Caco-2 (cell line): ENCODE measurements at places on chromosomes 13 and 19. TPM values are rescaled to one million over a fixed set of nuclear protein-coding genes. Genes with fewer than 3 reads are reported as not detected.

The PSG6 gene
- 0.18 TPM in 1 of 2 replicates, not detected in the other for total RNA-seq

- DNase-seq = no peak
- no peaks in the 10 kb centered on the region for H3K27me3 ChIP-seq
- no peak overlapping the region for H3K4me3 ChIP-seq
- 0 out of 2 replicates have a peak, but pooled peaks cover 4% of the 10 kb centered on the region for H3K4me1 ChIP-seq
- peaks cover 3% of the 10 kb centered on the region; the same call in 1 of the 2 replicates for H3K36me3 ChIP-seq
These were observed 3.8 kb downstream of the CFD start for GRCh38 chr19:863315-863620.

DNA sequence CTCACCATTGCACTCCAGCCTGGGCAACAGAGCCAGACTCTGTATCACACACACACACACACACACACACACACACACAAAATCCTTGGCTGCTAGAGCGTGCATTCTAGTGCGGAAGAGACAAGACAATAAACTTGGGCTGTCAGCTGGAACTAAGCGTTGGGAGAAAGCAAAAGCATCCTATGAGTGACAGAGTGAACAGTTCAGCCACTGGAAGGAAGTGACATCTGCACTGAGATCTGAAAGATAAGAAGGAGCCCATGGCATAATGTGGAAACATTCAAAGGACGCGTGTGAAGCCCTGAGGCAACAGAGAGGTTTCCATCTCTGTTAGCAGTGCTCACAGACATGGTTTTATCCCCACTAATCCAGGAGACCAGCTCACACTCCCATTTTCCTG lies 3.5 kb upstream of the SLC1A5 start:
- DNase-seq = no peak
- H3K36me3 ChIP-seq = no peaks in the 10 kb centered on the region
- H3K27me3 ChIP-seq = no peaks in the 10 kb centered on the region
- H3K4me1 ChIP-seq = peaks cover 11% of the 10 kb centered on the region; the same call in 1 of the 2 replicates

DNA sequence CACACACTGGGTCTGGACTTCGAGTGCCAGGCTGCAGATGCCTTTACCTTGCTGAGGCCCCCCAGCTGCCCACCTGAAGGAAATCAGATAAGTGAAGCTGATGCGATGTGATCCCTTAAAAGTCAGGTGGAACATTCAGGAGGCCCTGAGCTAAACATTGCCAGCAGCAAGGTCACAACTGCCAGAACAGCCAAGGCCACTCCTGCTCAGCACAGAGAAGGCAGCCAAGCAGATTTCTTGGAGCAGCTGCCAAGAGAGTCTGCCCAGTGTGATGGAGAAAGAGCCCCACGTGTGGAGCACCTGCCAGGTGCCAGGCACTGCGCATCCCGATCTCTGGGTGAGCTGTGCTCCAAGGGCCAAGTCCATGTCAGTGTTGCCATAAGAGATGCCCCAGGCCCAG lies 20.6 kb upstream of the UQCRFS1 start:
- H3K36me3 ChIP-seq = no peaks in the 10 kb centered on the region
- DNase-seq = no peak
- H3K4me3 ChIP-seq = no peak overlapping the region
- H3K27ac ChIP-seq = no peak overlapping the region
- H3K27me3 ChIP-seq = no peaks in the 10 kb centered on the region
- H3K4me1 ChIP-seq = no peaks in the 10 kb centered on the region

DNA sequence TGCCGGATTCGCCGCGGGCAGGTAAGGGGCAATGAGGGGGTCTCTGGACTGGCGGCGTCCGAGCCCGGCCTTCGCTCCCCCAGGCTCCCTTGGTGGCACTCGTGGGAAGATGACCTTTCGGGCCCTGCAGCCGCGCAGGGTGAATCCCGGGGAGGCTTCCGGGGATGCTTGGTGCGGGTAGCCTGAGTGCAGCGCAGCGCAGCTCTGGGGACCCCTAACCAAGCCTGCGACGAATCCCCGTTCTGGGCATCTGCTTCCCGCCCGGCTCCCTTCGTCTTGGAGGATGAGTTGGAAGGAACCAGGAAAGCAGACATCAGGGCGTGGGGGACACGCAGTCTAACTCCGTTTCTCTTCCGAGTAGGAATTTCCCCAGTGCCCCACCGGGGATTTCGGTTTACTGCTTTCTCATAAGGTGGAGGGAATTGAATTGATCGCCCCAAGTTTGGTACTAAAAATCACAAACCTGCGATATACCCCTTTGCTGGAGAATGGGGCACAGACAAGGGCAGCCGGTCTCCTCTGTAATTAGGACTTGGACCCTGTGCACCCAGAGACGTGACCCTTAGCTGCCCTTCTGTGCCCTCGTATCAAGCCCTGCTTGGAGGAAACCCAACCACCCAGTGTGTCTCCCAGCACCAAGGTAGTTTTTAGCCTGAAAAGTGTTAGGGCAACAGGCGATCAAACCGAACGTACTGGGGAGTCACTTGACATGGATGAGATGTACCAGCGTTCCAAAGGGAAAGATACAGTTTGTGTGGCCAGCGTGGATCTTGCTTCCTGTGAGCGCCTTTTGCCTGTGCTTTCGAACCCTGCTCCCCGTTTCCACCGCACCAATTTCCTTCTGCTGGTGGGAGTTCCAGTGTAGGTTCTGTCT lies 1.0 kb downstream of the GPC5 start:
- peak overlapping the region; percentile 46 for H3K4me3 ChIP-seq
- no peak for DNase-seq
- no peaks in the 10 kb centered on the region; the same call in 1 of the 2 replicates for H3K27me3 ChIP-seq
- no peak overlapping the region for H3K27ac ChIP-seq

- H3K27me3 ChIP-seq = no peaks in the 10 kb centered on the region
- no peaks in the 10 kb centered on the region for H3K4me1 ChIP-seq
- no peak for DNase-seq
- no peak overlapping the region for H3K4me3 ChIP-seq
- H3K36me3 ChIP-seq = no peaks in the 10 kb centered on the region
These were observed 70.4 kb upstream of the FARP1 start for GRCh38 chr13:98072476-98072875.

- H3K4me1 ChIP-seq = peaks cover 32% of the 10 kb centered on the region
- H3K36me3 ChIP-seq = 0 out of 2 replicates have a peak, but pooled peaks cover 1% of the 10 kb centered on the region
- peak overlapping the region; percentile 77 for H3K4me3 ChIP-seq
- H3K27ac ChIP-seq = peak overlapping the region; percentile 100
These were observed 1.0 kb downstream of the CLDND2 start for GRCh38 chr19:51367565-51368365.

- H3K4me1 ChIP-seq = no peaks in the 10 kb centered on the region; the same call in 1 of the 2 replicates
- no peak overlapping the region for H3K27ac ChIP-seq
- no peak overlapping the region for H3K4me3 ChIP-seq
- no peak for DNase-seq
- no peaks in the 10 kb centered on the region for H3K27me3 ChIP-seq
These were observed 81.8 kb upstream of the SIAH3 start for GRCh38 chr13:45933203-45933908.

- no peaks in the 10 kb centered on the region for H3K36me3 ChIP-seq
- no peak overlapping the region for H3K27ac ChIP-seq
- H3K4me3 ChIP-seq = no peak overlapping the region
- no peak for DNase-seq
- H3K27me3 ChIP-seq = no peaks in the 10 kb centered on the region
These were observed 15.2 kb downstream of the COL4A2 start for GRCh38 chr13:110322126-110322827.

- no peak overlapping the region for H3K27ac ChIP-seq
- DNase-seq = no peak
- H3K36me3 ChIP-seq = 0 out of 2 replicates have a peak, but pooled peaks cover 2% of the 10 kb centered on the region
- no peaks in the 10 kb centered on the region for H3K27me3 ChIP-seq
These were observed 1.2 kb downstream of the BRCA2 start for GRCh38 chr13:32316501-32316900.

DNA sequence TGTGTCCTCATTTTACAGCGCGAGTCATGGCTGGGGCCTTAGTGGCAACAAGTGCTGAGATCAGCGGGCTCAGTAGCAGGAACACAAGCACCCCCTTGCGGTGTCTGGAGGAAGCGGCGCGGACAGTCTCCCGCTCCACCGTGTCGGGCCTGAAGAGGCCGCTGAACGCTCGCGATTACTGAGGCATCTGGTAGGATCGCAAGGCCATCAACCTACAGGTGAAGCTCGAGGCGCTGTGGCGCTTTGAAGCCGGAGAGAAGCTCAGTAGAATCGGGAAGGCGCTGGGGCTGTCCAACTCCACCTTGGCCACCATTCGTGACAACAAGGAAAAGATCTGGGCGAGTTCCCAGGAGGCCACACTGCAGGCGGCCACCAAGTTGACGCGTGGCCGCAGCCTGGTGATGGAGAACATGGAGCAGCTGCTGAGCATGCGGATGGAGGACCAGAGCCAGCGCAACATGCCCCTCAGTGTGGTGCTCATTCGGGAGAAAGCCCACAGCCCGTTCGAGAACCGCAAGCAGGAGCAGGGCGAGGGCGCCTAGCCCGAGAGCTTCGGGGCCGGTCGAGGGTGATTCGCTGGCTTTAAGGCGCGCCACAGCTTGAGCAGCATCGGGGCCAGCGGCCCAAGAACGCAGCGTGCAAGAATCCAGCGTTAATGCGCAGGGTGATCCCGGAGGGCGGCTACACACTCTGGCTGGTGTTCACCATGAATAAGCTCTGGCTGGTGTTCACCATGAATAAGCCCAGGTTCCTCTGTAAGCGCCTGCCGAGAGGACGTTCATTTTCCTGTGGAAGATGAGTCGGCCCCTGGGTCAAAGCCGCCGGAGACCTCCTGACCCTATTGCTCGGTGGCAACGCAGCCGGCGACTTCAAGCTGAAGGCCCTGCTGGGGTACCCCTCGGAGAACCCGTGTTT lies 8.3 kb upstream of the MZF1 start:
- no peaks in the 10 kb centered on the region for H3K4me1 ChIP-seq
- H3K27ac ChIP-seq = no peak overlapping the region
- H3K4me3 ChIP-seq = no peak overlapping the region
- H3K36me3 ChIP-seq = no peaks in the 10 kb centered on the region; the same call in 1 of the 2 replicates
- peak; percentile 58 for DNase-seq
- no peaks in the 10 kb centered on the region for H3K27me3 ChIP-seq

The CAPS gene
- total RNA-seq = 5.8 and 7.2 TPM in 2 replicates

DNA sequence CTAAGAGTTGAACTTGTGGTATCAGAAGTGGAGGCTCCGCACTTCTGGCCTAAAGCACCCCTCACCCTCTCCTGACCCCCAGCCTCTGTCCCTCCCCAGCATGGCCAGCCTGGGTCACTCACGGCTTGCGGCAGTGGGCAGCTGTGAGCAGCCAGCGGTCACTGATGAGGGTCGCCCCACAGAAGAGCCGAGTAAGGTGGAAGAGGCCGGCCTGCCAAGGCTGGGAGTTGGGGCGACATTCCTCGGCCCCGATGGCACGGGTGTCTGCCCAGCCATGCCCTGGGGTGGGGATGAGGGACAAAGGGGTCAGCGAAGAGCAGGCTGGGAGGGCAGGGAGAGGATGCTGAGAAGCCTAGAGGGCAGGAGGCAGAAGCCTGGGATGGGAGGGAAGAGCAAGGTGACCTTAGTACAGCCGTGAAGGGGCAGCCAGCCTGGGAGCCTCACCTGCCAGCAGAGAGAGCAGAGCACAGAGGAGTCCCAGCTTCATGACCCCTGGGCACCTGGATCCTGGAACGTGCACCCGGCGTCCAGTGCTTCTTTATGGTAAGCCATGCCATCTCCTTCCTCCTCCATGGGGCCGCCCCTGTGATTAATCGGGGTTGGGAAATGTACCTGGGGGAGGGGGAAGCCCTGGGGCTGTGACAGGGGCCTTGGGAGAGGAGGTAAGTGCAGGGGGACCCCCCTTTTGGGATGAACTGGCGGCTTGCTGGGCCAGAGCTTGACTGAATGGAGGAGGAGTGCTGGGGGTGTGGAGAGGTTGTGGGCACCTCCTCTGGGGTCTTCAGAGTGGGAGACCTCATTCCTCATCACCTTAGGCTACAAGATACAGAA lies 7.9 kb upstream of the KLK8 start:
- no peaks in the 10 kb centered on the region for H3K4me1 ChIP-seq

GRCh38 chr13:25679159-25679558 lies 307.4 kb downstream of the ATP8A2 start:
- no peaks in the 10 kb centered on the region; the same call in 1 of the 2 replicates for H3K27me3 ChIP-seq
- H3K27ac ChIP-seq = no peak overlapping the region
- H3K36me3 ChIP-seq = no peaks in the 10 kb centered on the region
- no peak overlapping the region for H3K4me3 ChIP-seq

The SIGLEC11 gene
- total RNA-seq = not detected in 2 replicates

The ALDH16A1 gene
- total RNA-seq = 42.1 and 45.0 TPM in 2 replicates

GRCh38 chr19:30810726-30811125 lies 438.5 kb downstream of the ZNF536 start:
- no peaks in the 10 kb centered on the region for H3K27me3 ChIP-seq
- H3K27ac ChIP-seq = no peak overlapping the region
- no peaks in the 10 kb centered on the region for H3K36me3 ChIP-seq
- H3K4me3 ChIP-seq = no peak overlapping the region

DNA sequence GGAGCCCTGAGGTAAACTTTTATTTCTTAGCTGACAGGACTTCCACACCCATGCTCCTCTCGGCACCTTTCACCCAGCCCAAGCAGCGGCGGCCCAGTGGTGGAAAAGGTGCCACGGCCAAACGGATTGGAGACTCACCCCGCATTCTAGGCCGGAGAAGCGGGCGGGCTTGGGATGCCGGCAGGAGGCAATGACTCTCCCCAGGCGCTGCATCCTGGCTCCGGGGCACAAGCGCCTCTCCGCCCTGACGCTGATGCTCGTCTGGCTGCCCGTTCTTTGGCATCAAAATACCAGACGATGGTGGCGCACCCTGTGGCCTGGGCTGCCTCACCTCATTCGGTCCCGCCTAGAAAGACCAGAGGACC lies 6.7 kb upstream of the ZNF606 start:
- peak overlapping the region; percentile 45 for H3K27ac ChIP-seq
- H3K27me3 ChIP-seq = no peaks in the 10 kb centered on the region
- peak overlapping the region; percentile 45 for H3K4me3 ChIP-seq
- no peaks in the 10 kb centered on the region for H3K4me1 ChIP-seq
- DNase-seq = no peak

DNA sequence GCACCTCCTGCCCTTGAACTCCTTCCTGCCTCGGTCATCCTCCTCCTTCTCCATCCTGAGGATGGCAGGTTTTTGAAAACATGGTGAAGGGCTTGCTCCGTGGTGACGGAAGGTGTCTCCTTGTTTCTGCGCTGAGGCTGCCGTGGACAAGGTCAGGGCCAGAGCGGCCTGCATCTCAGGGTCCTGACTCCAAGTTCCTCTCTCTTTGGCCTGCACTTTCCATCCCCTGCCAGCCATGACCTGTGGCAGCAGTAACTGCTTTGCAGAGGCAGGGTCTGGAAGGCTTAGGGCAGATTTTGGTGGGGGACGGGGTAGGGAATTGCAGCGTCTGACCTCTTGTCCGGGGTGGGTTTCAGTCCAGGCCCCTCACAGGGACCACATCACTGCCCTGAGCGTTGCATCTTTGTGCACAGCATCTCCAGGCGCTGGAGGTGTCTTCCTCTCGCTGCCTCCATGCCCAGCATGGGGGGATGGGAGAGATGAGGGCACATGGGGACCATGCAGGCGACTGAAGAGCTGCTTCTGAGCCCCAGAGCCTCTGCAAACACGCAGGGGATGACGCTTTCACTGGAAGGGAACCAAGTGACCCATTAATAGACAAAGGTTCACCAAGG lies 216.8 kb downstream of the TEX29 start:
- no peak overlapping the region for H3K27ac ChIP-seq
- H3K27me3 ChIP-seq = peaks cover 2% of the 10 kb centered on the region; the same call in 1 of the 2 replicates
- H3K36me3 ChIP-seq = no peaks in the 10 kb centered on the region
- no peaks in the 10 kb centered on the region for H3K4me1 ChIP-seq
